ENCODE measurements at places on chromosomes 1 and 21.

DNA sequence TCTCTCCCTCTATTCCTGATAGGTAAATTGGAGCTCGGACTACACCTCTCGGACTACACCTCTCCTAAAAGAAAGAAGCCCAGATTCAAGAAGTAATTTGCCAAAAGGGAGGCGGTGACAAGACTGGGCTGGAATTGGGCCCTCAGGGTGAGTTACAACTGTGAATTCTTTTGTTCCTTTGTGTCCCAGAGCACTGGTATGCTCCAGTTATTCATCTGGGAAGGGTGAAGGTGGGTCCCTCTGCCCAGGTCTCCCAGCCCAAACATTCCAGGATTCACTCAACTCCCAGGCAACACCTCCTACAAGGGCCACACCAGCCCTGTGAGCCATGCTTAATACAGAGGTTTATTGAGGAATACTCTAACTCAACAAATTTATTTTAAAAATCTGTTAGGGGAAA lies 69.2 kb downstream of the LMX1A start:
- no peak for DNase-seq

- no peak for DNase-seq
These were observed 46.2 kb downstream of the DYRK1A start for GRCh38 chr21:37412603-37413360.

GRCh38 chr1:6258675-6259074 lies 2.2 kb downstream of the GPR153 start:
- no peak for DNase-seq

- DNase-seq = no peak
These were observed 157.5 kb upstream of the FGGY start for GRCh38 chr1:59139396-59139795.

DNA sequence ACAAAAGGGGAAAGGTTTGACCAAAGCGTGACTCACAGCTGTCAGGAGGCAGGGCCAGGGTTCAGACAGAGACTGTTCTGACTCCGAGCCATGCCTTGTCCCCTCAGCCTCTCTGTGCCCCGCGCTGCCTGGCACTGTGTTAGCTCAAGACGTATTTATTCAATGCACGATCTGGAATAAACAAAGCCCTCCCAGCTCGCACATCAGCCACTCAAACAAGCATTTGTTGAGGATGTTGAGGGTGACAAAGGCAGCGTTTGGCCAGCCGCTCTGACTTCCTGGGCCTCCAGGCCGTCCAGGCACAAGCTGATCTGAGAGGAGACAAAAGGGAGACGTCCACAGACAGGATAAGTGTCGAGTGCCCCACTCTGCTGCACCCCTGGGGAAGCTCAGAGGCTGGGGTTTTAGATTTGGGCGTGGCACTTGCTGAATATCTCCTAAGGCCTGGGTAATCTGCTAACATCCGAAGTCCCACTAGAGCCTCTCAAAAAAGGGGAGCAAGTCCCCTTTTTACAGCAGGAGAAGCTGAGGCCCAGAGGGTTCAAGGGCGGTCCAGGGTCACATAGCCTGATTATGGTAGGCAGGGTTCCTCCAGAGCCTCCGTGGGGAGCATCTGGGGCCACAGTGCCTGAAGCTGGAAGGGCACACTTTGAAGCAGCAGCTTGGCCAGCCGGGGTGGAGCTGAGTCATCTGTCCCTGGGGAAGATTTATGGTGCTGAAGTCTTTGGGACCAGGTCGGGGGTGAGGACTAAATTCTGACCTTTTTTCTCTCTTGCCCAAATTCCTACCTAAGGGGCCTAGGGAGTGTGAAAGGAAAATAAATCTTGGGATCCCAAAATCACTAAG lies 95.9 kb downstream of the SPSB1 start:
- DNase-seq = no peak

GRCh38 chr1:51516649-51517158 lies 2.4 kb downstream of the EPS15 start:
- no peak for DNase-seq

DNA sequence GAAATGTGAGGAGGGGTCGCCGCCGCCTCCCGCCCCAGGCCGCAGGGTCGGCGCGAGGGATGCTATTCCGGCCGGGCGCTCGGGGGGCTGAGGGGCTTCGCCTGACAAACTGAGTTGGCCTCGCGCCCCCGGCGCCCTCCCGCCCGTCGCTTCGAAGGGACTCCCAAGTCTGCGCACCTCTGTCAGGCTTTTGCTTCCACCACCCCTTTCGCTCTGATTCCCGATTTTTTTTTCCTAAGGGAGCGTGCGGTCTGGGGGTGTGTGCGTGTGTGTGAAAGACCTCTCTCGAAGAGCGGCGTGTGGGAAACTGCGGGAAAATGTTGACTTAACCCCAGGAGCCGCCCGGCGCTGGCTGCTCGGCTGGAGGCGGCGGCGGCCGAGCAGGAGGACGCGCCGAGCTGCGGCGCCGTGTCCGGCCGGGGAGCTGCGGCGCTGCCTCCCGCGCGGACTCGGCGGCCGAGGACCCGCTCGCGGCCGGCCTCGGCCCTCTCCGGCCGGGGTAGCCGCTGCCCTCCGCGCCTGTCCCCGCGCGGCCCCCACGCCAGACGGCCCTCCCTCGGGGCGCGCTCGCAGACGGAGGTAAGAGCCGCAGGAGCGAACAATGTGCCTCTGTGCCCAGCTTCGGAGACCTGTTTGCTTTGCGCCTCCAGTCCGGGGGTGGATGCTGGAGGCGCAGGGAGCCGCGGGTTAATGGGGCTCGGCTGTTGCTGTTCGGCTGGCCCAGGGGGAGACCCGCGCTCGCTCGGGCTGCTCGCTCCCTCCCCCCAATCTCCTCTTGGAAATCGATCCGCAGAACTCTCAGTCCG lies 1.1 kb downstream of the ADGRL2 start:
- no peak for DNase-seq

- no peak for DNase-seq
These were observed 2.6 kb upstream of the CSTB start for GRCh38 chr21:43778469-43779335.

DNA sequence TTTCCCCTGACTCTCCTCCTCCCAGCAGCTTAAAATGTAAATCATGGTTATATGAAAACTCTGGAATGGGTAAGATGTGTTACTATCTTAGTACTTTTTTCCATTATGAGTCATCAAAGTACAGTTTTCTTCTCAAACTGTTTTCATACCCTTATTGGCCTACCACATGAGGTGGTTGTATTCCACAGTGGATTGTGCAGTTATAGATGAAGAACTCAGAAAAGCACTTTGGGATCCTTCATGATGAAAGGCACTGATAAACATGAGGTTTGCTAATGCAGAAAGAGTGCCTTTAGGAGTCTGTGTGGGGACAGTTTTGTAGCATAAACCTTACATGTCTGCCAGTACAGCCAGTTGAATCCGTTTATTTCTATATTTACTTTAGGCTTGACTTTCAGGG lies 32.0 kb upstream of the MYOCOS start:
- DNase-seq = no peak

DNA sequence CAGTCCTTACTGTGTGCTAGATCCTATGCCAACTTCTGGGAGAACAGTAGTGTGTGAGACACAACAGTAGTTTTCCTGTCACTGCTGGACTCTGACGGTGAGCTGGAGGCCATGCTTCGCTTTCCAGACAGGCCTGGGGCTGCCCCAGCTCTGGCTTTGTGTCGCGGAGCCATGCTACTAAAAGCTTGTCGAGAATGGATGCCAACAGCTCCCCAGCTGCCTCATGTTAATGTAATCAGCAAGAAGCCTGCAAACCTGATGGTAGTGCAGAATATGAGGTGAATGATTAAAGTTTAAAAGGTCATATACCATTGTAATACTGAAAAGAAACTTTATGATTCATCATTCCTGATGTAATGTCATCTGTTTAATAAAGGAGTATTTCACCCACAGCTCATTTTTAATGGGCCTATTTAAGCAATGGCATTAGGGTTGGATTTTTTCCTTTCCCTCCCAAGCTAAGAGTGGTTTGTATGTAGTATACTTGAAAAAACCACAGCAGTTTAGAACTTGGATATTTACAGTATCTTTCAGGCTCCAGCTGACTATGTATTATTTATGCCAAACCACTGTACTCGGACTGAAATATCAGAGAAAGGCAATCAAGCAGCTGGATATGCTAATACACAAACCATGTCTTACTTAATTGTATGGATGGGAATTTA lies 343.0 kb downstream of the NUF2 start:
- DNase-seq = no peak

DNA sequence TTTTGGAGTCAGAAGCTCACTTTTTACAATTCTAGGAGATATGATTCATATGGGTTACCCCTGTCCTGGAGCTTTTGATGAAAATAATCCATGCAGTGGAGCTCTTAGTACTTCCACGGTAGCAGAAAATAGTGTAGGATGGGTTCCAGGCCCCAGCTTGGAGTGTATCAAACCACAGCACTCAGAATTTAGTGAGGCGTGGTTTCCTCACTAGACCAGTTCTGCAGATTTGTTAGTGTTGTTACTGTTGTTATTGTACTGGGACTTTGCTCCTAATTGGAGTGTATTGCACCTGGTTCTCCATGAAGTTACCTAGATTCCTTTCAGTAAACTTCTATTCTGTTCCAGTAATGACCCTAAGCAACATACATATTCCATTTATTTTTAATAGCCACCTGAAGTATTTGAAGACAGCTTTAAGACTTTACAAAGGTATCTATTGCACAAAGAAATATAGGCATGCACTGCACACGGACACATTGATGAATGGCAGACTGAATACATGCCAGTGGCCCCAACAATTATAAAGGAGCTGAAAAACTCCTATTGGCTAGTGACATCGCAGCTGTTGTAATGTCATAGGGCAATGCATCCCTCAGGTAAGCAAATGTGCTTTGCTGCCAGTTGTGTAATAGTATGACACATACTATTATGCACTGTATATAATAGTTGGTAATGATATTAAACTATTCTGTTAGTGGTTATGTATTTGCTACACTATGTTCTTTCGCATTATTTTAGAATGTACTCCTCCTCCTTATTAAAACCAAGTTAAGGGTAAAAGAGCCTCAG lies 1058.0 kb downstream of the KCNT2 start:
- no peak for DNase-seq

DNA sequence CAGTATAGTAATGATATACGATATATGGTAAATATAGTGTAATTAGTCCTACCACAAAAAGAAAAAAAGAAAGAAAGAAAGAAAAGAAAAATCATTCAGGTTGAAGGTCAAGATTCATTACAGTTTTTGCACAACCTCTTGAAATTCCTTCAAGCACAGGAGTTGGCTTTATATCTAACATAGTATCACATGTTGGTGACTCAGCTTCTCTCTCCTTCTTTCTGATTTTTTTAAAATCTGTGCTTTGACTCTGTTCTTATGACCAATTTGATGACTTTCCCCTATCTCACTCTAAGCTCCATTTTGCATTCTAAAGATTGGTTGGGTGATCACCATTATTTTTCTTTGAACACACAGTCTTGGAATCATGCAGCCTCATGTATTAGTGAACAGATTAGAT lies 148.2 kb upstream of the COL11A1 start:
- no peak for DNase-seq

DNA sequence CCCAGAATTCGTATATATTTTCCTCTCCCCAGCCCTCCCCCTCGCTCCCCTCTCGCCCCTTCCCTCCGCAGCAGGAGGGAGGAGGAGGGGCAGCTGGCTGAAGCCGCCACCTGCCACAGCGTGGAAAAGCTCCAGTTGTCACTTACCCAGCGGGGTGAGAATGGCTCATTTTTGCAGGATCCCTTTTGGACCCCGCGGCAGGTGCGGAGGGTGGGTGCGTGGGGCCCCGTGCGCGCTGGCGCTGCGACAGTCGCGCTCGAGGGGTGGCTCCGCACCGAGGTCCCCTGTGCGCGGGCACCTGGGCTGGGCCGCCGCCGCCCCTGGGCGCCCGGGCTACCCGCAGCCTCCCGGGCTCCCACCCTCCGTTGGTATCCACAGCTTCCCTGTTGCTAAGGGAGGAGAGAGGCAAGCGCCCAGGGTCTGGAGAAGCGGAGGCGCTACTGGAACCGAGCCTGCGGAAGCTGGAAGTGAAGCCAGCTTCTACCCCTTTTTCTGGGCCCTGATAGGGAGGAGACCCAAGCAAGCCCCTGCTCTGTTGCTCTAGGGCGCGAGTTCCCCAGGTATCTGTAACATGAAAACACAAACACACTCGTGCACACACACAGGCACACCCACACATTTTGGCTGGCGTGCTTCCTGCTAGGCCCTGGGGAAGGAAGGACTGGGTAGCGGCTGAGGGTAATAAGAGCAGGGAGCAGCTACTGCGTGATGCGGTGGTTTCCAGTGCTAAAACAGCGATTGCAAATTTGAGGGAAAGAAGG lies at the start of gene ERICH3:
Gene ERICH3, minus strand, starts transcription at position 442 of the 761 bp plus-strand sequence. Its CDS starts 273 bp downstream, at position 169.
- no peak for DNase-seq

DNA sequence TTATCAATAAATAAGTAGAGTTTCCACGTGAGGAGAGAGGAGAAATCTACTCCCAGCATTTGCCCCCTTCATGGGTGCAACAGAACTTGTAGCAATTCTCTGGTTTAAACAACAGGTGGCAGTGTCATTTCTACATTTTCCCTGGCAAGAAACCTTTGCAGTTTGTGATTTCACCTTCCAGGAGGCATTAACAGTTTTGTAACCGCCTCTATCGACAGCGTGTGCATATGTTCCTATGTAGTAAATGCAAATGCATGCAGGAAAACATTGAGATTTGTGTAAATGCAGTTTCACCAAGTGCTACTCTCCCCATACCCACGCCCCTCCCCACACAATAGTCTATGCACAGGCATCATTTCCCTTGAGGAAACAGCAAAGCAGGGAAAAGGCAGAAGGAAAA lies 494.7 kb downstream of the SMYD3 start:
- DNase-seq = no peak

DNA sequence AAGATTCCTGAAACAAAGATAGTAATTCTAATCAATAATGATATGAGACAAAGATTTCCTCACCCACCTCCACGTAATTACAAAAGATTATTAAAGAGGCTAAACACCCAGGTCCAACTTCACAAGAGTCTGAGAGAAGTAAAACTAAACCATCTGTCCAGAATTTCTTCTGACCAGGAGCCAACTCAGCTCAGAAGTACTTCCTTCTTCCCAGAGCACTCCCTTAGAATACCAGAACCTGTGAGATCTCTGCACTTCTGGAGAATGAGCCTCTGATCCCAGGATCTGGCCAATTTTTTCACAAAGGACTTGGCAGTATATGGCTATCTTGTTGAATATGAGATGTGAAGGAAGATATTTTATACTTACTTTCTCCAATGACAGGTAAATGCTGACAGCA lies 120.6 kb upstream of the PALMD start:
- no peak for DNase-seq

DNA sequence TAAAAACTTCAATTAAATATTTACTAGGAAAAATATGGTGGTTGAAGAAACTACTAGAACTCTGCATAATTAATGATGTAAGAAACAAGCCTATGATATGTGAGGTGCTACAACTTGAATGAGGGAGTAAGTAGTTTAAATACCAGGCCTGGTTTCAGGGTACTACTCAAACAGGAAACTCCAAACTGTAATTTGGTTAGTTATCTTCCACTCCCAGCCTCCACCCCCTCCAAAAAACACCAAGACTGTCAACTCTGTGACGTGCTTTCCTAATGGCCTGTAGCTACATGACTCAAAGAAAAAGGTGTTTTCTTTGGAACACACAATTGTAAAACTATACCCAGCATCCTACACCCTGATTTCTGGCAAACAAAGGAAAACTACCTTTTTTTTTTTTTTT lies 55.9 kb upstream of the RCC1 start:
- DNase-seq = peak; percentile 48

Measured in stimulated activated CD4-positive, alpha-beta T cell treated with anti-CD3 and anti-CD28 coated beads, Interleukin-4, amount 100 ng/mL, for 24 hours (primary cell).